NCI-H187 (cell line): ENCODE measurements at places on chromosomes 7 and 10.

DNA sequence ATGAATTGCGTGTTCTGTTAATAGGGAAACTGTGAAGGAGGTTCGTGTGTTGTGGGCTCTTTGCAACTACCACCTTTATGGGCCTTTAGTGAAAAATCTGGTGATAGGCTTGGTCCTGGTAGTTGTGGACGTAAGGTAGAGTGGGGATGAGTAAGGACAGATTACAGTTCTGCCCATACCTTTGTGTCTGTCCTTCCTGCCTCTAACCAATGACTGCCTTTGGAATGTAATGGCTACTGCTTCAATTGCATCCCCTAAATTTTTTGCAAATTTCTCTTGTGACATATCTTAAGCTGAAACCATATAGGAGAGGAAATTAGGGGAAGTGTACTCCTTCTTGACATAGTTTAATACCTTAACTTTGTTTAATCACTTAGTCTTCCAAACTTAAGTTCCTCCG lies 82.3 kb downstream of the ADK start:
- DNase-seq = no peak

GRCh38 chr10:45602836-45603235 lies 69.7 kb downstream of the ZFAND4 start:
- no peak for DNase-seq

GRCh38 chr7:18515067-18515466 lies 19.5 kb downstream of the HDAC9 start:
- DNase-seq = no peak

- no peak for DNase-seq
These were observed 59.8 kb upstream of the ZNRF2 start for GRCh38 chr7:30224511-30225062.

- no peak for DNase-seq
These were observed 96.3 kb downstream of the OAT start for GRCh38 chr10:124322191-124322980.

- DNase-seq = no peak
These were observed 64.3 kb upstream of the ZNF438 start for GRCh38 chr10:31095677-31096560.

- no peak for DNase-seq
These were observed 105.8 kb downstream of the COL13A1 start for GRCh38 chr10:69907517-69907916.

- no peak for DNase-seq
These were observed 85.4 kb downstream of the CCNY start for GRCh38 chr10:35421553-35422178.

DNA sequence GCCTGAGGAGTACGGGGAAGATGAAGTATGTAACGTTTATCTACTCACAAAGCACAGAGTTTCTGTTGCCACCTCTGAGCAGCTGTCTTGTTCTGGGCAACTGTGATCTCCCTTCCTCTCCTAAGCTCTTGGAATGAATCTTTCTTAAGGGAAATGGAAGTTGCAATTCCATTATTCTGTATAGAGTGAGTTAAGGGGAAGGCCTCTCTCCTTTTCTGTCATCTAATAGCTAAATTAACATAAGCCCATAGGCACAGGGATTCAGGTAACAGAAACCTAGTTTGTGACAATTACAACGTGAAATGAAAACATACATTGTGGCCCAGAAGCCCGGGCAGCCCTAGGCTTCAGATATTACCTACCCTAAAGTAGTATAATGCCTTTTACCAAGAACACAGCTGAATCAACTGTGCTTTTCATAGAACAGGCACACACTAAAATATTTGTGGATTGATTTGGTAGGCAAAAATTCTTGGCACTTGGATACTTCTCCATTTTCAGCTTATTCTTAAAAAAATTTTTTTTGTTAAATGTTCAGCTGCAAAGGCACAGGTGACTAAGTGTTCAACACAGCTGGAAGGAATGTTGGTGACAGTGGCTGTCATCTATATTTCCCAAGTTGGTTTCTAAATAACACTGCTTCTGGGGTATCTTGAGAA lies 3.8 kb upstream of the PDCD4 start:
- DNase-seq = no peak

- no peak for DNase-seq
These were observed 242.8 kb downstream of the PHTF2 start for GRCh38 chr7:78041423-78041822.

- DNase-seq = no peak
These were observed 108.6 kb upstream of the GPR26 start for GRCh38 chr10:123557366-123558108.

DNA sequence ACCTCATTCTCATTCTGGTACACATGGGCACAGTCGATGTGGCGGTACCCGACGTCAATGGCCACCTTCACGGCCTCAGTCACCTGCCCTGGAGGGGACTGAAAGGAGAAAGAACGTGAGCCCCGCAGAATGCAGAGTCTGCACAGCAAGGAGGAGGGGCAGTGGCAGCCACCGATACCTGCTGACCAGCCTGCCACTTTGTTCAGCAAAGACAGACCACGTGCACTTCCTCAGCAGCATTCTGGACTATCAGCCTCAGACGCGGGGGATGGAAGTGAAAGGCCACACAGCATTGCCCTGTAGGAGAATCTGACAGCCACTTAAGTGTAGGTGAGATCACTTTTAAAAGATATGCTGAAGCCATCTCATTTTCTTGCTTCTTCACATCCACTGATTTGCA lies 7.2 kb downstream of the AKR1B1 start:
- DNase-seq = no peak

- no peak for DNase-seq
These were observed 67.8 kb downstream of the SLC13A1 start for GRCh38 chr7:123131961-123132360.

- DNase-seq = no peak
These were observed 53.8 kb downstream of the HGF start for GRCh38 chr7:81715984-81716588.

GRCh38 chr7:44973610-44974401 lies 5.0 kb downstream of the MYO1G start:
- DNase-seq = no peak

DNA sequence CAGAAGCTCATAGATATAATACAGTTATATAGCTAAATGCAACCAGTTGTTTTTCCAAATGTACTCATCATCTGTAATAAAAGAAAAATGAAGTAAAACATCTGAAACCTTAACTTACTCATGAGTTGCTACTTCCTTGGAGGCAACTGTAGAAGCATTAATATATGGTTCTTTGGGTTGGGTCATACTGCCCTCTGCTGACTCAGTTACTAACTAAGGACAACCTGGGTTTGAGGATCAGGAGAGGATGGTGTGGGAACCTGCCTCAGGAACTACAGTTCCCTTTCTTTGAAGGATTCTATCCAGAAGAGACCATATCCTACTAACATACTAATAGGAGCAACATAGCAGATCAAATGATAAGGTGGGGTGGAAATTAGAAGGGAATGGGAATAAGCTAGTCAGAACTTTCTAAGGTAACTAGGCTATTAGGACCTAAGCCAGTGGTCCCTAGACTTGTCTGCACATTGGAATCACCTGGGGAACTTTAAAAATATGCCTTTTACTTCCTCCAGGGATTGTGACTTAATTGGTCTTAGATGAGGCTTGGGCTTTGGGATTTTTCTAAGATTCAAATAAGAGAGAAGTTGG lies 20.7 kb downstream of the COX15 start:
- DNase-seq = no peak

- DNase-seq = no peak
These were observed 34.1 kb downstream of the PNLIPRP2 start for GRCh38 chr10:116654816-116655215.

DNA sequence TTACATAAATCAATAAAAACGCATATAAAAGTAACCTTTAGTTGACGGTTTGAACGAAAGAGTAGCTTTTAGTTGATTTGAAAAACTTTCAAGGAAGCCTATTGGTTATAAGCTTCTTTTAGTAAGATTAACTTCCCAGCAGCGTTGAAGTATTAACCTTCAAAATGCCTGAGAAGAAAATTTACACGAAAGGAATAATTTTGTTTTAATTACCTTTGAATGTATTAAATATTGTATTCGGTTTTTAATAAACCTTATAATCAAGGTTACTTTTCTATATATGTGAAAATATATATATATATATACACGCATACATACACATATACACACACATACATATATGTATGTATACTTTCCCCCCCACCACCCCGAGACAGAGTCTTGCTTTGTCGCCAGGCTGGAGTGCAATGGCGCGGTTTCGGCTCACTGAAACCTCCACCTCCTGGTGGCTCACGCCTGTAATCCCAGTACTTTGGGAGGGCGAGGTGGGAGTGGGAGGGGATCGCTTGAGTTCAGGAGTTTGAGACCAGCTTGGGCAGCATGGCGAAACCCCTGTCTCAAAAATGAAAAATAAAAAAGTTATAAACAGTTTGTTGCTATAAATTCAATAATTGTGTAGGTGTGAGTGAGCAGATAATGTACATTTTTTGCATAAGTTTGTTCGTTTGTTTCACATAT lies 57.6 kb upstream of the EZH2 start:
- peak; percentile 26 for DNase-seq

- DNase-seq = no peak
These were observed 23.9 kb downstream of the CUL1 start for GRCh38 chr7:148722340-148723165.

DNA sequence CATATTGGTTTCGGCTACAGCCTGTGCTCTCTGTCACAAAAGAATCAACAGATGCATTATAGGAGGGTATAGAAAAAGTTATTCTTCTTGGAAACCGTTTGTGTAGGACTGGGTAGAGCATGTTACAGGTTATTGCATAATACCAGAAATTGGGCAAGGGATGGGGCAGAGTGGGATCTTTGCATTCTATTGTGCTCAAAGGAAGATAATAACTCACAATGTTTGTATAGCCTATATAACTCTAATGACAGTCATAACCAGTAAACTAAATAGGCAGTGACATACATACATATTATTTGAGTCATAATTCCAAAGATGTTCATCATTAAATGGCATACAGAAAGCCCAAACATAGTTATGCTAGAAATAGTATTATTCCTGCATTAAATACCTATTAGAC lies 179.7 kb downstream of the XPNPEP1 start:
- DNase-seq = no peak

GRCh38 chr10:121661451-121661851 lies 63.2 kb upstream of the FGFR2 start:
- DNase-seq = no peak

GRCh38 chr7:142939226-142939910 lies at the start of gene LLCFC1:
Gene LLCFC1, plus strand, starts transcription at chr7:142939484. Its CDS starts 138 bp downstream, at chr7:142939622.
- DNase-seq = no peak

- no peak for DNase-seq
These were observed 114.9 kb downstream of the TRRAP start for GRCh38 chr7:98993024-98993897.

- DNase-seq = no peak
These were observed 61.0 kb downstream of the HTR5A start for GRCh38 chr7:155131090-155131489.

GRCh38 chr10:110326351-110327032 lies 21.8 kb upstream of the SMNDC1 start:
- DNase-seq = no peak

DNA sequence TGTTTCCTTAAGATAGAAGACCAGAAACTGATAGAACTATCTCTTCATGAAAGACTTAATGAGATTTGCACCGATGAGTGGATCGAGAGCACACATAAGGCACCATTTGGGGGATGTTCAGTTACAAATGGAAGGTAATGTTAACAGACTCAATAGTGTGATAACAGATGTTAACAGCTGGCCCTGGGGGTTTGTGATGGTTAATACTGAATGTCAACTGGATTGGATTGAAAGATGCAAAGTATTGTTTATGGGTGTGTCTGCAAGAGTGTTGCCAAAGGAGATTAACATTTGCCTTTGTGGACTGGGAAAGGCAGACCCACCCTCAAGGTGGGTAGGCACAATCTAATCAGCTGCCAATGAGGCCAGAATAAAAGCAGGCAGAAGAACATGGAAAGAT lies 130.5 kb upstream of the DGKB start:
- DNase-seq = no peak

GRCh38 chr7:39553436-39553835 lies 12.8 kb upstream of the YAE1 start:
- no peak for DNase-seq

DNA sequence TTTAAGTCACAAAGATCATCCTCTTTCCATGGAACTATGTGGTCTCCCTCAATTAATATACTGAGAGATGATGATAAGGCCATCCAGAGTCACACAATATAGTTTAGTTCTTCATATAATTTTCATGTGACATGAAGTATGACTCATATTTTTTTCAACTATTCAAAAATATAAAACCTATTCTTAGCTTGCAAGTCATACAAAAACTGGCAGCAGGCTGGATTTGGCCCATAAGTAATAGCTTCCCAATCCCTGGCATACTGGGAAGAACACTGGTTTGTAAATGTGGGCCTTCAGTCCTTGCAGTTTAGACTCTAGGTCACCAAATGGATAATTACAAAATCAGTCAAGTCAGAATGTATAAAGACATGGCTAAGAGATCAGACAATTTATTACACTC lies 356.6 kb downstream of the PPP1R3A start:
- DNase-seq = no peak

- DNase-seq = no peak
These were observed 15.5 kb downstream of the CARD11 start for GRCh38 chr7:3028071-3028757.

DNA sequence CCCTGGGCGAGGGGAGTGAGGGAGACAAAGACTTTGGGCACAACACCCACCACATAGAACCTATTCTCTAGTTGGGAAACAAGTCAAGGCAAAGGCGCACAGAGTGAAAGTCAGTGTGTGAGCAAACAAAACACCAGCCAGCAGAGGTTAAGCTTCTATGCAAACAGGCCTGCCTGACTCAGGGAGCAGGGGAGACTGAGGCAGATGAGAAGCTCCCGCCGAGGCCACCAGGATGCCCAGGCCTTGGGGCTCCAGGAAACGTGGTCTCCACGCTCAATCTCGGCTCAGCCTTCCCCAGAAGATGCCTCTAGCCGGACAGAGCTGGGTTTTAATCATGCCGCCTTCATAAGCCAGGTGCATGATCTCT lies 74.1 kb upstream of the KCNMA1 start:
- DNase-seq = no peak

DNA sequence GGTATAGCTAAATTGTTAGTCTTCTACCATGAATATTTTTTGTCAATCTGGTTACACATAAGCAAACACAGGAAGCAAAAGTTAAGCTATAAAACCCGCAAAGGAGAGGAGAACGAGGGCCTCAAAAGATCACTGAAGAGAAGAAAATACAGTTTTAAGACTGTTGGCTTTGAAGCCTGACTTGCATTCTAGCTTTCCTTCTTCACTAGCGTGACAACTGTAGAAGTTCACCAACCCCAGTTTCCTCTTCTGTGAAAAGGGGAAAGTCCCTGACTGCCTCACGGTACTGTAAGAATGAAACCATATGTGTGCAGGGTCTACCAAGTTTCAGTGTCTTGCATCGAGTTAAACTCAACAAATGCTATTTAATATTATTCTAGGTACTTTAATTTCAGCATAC lies 7.5 kb upstream of the LRRN3 start:
- DNase-seq = no peak
